ENCODE measurements at places on chromosomes 3 and 15. TPM values are rescaled to one million over a fixed set of nuclear protein-coding genes. Genes with fewer than 3 reads are reported as not detected.

- DNase-seq = no peak
Measured at GRCh38 chr3:144470666-144471065, 499.0 kb downstream of the DIPK2A start.

GRCh38 chr15:58484791-58485600, 53.2 kb downstream of the LIPC start:
- DNase-seq = no peak

GRCh38 chr3:188391592-188391991, 237.6 kb downstream of the LPP start:
- no peak for DNase-seq

GRCh38 chr3:134430174-134430573, 55.6 kb downstream of the ANAPC13 start:
- peak; percentile 64 for DNase-seq

DNA sequence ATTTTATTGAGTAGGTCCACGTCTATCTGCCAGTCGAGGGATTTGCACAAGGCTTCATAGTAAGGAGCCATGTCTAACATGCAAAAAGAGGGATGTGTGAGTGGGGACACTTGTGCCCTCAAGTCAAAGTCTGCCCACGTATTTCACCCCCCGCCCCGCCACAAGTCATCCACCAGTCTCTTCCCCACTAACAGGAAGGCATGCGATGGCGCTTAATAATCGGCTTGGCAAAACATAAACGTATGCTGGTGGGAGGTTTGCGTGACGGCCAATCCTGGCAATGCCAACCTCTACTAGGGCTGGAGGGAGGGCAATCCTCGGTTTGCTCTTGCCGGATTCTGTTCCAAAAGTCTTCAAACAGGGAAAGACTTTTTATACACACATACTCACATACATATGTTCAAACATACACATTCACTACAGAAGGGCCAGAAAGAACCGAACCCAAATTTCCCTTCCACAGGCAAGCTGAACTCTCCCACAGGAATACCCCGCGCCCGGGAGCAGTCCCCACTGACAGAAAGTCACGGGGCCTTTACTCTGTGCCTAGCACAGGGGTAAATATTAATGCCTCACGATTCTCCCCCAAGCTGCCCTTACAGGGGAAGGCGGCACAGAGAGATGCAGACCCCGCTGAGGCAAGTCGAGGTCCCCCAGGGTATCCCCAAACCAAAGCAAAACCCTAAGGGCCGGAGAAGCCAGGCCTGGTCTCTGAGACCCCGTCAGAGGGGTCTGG, 675 bp downstream of the PSMD6 start:
- DNase-seq = peak; percentile 42

DNA sequence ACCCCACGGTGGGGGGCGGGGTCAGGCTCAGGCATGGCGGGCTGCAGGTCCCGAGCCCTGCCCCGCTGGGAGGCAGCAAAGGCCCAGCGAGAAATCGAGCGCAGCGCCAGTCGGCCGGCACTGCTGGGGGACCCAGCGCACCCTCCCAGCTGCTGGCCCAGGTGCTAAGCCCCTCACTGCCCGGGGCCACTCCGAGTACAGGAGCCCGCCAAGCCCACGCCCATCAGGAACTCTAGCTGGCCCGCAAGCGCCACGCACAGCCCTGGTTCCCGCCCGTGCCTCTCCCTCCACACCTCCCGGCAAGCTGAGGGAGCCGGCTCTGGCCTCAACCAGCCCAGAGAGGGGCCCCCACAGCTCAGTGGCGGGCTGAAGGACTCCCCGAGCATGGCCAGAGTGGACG, 29.2 kb downstream of the SCAPER start:
- no peak for DNase-seq

Gene SUCNR1
- 0.12 TPM for total RNA-seq

Gene TBC1D5
- total RNA-seq = 83.3 TPM

Gene ATP8B4
- 0.36 TPM for total RNA-seq

Gene CLDND1
- total RNA-seq = 181 TPM

Gene COL6A5
- not detected for total RNA-seq

Gene TRIM71
- total RNA-seq = not detected

Data from RPMI7951 (cell line).